ENCODE measurements at places on chromosomes 3 and 15.

GRCh38 chr15:64568765-64569164 is 108.4 kb downstream of the ZNF609 start:
- DNase-seq, result no peak

GRCh38 chr3:111252779-111253178 is 181.2 kb downstream of the NECTIN3 start:
- peak; percentile 39 for DNase-seq

- no peak for DNase-seq
These were observed 352.9 kb upstream of the ROBO2 start for GRCh38 chr3:76687019-76687418.

DNA sequence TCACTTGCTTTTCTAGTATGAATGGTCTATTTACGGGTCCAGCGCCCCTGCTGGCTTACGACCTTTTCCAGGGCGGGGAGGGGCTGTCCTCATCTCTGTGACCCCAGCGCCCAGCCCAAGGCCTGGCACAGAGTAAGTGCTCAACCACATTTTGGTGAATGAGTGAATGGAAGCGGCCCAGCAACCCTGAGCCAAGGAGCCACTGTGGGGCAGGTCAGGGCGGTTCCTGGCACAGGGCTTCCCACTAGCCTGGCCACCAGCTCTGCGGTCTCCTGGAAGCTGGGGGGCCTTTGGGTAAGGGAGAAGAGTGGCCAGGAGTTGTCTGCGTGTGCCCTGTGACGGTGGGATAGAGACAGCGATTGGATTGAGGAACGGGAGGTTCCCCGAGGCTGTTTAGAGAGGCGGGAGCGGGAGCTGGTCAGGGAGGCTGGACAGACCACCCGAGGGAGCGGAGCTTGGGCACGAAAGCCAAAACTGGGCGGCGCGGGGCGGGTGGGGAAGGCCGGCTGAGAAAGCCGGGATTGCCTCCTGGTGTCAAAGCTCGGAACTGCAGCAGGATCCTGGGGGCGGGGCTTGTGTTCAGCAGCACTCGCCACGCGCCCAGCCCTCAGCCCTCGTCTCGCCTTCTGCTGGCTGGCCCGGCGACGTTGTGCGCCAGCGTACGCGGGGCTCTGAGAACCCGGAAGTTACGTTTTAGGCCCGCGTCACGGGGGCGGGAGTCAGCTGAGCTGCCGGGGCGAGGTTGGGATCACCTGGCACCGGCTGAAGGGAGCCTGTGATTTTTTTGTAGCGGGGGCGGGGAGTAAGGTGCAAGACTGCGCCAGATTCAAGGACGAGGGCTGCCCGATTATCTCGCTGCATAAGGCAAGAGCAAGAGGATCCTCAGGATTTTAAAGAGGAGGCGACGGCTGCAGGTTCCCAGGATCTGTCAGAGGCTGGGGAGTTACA is at the start of gene VPS18:
TSS of gene VPS18 (plus strand) at position 718 of the 948 bp plus-strand sequence. CDS start 319 bp downstream, outside the sequence.
- DNase-seq, result peak; percentile 95

DNA sequence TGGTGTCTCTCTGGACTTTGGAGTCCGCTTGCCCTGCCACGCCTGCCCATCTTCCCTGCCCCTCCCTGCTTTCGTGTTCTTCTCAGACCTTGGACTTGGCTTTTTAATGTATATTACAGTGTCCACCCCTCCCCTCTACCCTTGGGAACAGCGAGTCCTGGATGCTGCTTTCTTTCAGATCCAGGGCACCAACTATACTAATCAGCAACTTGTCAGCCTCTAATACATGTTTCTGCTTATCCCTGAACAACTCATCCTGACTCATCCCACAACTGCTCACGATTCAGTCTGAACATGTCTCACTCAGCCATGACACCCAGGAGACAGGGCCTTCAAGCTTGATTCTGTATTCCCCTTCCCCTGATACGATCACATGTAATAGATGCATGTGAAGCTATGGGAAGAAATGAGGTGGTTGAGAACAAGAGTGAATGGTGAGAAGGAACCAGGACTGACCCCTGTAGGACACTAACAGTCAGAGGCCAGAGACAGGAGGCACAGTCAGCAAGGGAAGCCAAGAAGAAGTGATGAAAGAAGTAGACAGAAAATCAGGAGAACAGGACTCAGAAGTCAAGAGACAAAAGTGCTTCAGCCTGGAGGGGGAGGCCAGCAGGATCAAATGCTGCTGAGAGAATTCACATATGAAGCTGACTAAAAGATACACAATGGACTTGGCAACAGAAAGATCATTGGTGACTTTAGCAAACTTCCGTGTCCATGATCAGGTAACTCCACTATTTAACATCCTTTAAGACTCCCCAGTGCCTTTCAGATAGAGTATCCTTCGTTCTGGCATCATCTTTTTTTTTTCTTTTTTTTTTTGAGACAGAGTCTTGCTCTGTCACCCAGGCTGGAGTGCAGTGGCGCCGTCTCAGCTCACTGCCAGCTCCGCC is 35.4 kb downstream of the BCL2L10 start:
- DNase-seq, result peak; percentile 89

GRCh38 chr3:36714343-36715086 is 49.8 kb downstream of the DCLK3 start:
- peak; percentile 75 for DNase-seq

GRCh38 chr15:65856821-65857455 is 12.4 kb upstream of the RAB11A start:
- DNase-seq, result peak; percentile 59

GRCh38 chr3:17765819-17766472 is 23.5 kb upstream of the TBC1D5 start:
- no peak for DNase-seq

- peak; percentile 95 for DNase-seq
These were observed 57.6 kb upstream of the APEH start for GRCh38 chr3:49616491-49616941.

DNA sequence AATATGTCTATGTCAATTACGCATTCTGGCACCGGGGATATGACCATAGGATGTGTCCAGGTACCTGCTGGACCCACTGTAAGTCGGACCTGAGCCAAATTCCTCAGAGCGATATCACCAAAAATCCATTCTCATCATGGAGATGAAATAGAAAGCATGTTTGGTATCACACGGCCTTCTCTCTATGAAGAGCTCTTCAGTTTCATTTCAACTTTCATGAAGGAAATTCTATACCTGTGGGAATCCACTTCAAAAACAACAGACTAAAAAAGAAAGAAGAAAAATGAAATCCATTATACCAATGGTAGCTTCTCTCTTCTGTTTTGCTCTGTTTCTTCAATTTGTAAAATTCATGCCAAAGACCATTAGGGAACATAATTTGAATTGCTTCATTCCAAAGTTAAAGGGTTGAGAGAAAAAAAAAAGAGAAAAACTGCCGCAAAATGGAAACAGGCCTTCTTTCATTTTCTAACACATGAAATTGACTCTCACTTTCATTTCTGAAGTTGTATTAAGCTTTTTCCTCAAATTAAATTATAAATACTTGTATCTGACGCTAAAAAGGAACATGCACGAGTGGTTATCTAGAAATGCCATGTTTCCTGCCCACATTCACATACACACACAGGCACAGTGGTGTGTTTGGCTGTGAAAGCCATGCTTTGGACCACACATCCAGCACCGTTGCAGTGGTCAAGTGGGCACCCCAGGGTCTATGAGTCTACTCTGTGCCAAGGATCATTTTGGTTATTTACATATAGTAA is 46.9 kb upstream of the DIPK2A start:
- DNase-seq, result no peak

DNA sequence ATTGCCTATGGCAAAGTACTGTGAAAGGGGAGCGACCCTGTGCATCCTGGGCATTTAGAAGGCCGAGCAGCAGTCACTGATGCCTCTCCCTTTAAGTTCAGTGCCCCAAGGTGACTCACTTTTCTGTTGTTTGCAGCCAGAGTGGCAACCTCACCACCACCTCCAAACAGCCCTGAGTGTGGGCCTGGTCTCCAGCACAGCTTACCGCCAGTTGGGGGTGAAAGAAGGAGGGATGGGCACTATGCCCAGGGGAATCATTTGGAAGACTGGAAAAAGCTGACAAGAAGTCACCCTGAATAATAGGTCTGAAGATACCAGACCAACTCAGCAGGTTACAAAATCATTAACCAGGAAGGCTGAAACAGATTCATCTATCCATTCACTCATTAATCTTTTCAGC is 571.8 kb downstream of the EPHB1 start:
- DNase-seq, result no peak

- DNase-seq, result no peak
These were observed 42.5 kb downstream of the ADAMTS7 start for GRCh38 chr15:78768531-78769408.

DNA sequence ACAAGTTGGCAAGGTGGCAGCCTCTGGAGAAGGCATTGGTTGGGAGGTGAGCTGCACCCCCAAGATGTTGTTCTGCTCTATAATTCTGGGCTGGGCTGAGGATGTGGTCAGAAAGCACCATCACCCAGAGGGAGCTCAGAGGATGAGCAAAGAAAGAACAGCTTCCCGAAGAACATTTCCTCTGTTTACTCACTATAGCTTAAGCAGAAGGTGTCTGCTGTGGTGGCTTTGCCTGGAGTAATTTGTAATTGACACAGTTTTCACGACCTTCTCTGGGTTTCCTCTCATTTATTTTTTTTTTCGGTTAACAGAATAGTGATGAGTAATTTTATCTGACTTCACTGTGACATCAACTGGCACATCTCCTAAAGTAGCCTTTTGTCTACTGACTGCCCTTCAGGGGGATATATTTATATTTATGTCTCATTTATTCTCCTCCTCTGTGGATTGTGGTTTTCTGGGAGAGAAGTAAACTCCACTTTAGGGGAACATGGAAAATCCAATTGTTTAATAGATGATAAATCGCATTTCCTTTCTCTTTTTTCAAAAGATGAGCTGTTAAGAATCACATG is 49.5 kb upstream of the ABHD17C start:
- peak; percentile 17 for DNase-seq

DNA sequence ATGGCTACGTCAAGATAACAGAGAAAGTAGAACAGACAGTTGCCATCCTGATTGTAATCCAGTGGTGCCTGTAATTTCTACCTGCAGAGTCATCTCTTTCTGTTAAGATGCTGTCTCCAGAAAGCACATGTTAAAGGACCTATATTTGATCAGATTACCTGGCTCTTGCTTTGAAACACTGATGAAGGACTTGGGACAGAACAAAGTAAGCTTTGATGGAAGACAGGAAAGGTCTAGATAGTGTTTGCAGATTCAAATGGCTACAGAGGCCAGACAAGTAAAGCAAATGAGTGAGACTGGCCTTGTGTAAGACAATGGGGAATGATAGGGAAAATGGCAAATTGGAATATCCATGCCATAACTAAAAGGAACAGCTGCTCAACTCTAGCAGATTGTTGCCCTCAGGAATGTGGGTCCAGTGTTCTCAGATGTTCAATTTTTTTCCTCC is 1.8 kb upstream of the GSK3B start:
- no peak for DNase-seq

Measured in fibroblast of upper back skin (primary cell).